ENCODE measurements at places on chromosomes 5 and 9.

DNA sequence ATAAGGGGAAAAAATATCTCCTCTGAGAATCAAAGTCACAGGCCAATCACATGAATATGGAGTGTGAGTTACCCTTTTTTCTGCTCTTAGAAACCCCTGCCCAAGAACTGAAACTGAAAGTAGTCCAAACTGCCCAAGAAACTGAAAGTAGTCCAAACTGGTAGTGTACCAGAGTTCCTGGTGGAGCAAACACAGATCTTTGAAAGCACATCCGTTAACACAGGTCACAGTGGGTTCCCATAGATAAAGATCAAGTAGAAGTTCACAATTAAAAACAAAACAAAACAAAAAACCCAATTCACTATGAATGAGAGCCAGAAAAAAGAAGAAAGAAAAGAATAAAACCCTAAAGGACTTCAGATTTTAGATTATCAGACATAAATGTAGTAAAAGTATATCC, 332.4 kb upstream of the EFNA5 start:
- no peak for DNase-seq

GRCh38 chr5:23024470-23024869, 171.3 kb upstream of the CDH12 start:
- DNase-seq: no peak

GRCh38 chr5:83473346-83474160, 2.0 kb downstream of the VCAN start:
- DNase-seq: no peak

DNA sequence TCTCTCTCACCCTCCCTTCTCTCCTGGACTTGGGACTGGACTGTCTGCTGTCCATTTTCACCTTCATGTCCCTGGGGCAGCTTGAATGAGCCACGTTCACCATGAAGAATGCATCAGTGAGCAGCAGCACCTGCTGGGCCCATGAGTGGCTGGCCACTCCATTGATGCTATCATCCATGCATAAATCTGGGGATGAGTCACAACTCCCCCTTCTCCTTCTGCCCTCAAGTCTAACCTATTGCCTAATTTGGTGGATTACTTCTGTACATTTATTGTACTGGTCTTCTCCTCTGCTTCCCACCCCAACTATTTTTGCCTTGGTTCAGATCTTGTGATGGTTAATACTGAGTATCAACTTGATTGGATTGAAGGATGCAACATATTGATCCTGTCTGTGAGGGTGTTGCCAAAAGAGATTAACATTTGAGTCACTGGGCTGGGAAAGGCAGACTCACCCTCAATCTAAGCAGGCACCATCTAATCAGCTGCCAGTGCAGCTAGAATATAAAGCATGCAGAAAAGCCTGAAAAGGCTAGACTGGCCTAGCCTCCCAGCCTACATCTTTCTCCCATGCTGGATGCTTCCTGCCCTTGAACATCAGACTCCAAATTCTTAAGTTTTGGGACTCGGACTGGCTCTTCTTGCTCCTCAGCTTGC, 46.7 kb downstream of the GDNF start:
- DNase-seq: no peak

DNA sequence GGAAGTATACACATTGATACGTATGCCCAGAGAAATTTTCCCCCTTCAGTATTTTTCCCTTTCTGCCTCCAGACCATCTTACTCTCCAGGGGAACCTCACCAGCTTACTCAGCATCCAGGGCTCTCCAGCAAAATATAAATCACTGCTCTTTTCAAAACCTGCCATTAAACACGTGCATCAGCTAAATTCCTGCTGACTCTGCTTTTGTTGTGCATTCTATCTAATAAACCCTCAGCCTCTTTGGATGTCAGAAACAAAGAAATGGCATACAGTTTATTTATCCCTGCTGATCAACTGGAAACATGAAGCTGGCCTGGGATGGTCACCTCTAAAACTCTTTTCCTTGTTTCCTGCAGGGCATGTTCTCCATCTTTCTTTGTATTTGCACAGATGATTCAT, 126.8 kb downstream of the TRPM3 start:
- no peak for DNase-seq

DNA sequence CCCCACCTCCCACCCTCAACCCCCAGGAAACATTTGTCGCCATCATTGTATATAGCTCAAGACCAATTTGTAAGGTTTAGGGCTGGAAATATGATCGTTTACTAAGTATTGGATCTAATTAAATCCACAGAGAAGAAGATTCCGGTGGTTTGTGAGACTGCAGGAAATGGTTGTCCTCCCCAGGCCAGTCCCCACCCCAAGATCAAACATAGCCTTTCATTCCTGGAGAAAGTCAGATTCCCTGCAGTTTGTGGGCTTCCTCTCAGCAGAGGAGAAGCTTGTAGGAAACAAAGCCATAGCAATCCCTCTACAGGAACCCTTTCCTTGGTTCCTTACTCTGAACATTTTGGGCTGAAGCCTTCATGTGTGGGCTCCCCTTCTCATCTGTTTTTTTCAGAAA, 79.2 kb upstream of the TBCA start:
- DNase-seq: no peak

- no peak for DNase-seq
These were observed 10.8 kb upstream of the BICD2 start for GRCh38 chr9:92775466-92775865.

Measured in hematopoietic multipotent progenitor cell treated with erythropoietin and hydrocortisone succinate and interleukin-3 and kit ligand, for 17 days (in vitro differentiated cells).